Astrocyte of the spinal cord (primary cell): ENCODE measurements at places on chromosomes 1 and 21.

- DNase-seq: no peak
These were observed 30.0 kb downstream of the MATN1 start for GRCh38 chr1:30693366-30693765.

GRCh38 chr1:99685516-99686180 is 39.7 kb downstream of the PALMD start:
- DNase-seq: peak; percentile 82

GRCh38 chr1:63931468-63931867 is 157.7 kb downstream of the ROR1 start:
- DNase-seq: no peak

DNA sequence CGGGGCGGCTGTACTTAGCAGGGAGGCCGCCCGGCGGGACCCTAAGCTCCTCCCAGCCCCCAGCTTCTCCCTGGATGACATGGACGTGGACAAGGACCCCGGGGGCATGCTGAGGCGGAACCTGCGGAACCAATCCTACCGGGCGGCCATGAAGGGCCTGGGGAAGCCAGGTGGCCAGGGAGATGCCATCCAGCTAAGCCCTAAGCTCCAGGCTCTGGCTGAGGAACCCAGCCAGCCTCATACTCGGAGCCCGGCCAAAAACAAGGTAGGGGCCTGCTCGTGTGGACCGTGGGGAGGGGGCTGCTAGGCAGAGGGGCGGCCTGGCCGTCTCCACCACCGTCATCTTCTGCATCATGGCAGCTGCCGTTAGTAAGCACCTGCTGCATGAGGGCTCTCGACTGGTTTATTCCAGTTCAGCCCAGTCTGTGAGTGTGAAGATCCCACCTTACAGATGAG is 9.0 kb downstream of the ARHGEF16 start:
- no peak for DNase-seq

DNA sequence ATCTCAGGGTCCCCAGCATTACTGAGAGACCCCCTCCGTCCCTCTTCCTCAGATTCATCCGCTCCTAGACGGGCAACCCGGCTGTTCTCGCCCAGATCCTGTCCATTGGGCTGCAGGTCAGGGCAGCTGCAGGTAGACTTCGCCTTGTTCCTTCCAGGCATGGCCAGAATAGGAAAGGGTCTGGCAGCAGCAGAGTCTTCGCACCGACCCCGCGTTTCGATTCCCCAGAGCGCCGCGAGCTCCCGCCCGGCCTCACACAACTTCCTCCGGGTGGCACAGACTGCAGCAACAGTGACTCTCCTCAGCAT is 265 bp downstream of the NRDC start:
- no peak for DNase-seq

GRCh38 chr1:221336126-221336525 is 405.8 kb downstream of the DUSP10 start:
- peak; percentile 44 for DNase-seq

DNA sequence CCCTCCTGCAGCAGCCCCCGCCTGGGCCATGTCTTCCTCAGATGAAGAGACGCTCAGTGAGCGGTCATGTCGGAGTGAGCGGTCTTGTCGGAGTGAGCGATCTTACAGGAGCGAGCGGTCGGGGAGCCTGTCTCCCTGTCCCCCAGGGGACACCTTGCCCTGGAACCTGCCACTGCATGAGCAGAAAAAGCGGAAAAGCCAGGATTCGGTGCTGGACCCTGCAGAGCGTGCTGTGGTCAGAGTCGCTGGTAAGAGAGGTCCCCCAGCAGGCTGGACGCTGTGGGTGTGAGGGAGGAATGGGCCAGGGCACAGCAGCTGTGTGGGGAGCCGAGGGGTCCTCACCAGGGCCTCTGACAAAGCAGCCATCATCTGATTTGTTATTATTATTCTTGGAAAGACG is 58.0 kb downstream of the NDUFS5 start:
- no peak for DNase-seq

GRCh38 chr1:41468122-41468762 is 16.2 kb downstream of the EDN2 start:
- DNase-seq: no peak

GRCh38 chr1:34874296-34874952 is 14.9 kb upstream of the SMIM12 start:
- no peak for DNase-seq

GRCh38 chr1:11731691-11732283 is 4.1 kb upstream of the AGTRAP start:
- peak; percentile 57 for DNase-seq

GRCh38 chr21:44932408-44933181 is 7.2 kb upstream of the SLX9 start:
- DNase-seq: no peak

DNA sequence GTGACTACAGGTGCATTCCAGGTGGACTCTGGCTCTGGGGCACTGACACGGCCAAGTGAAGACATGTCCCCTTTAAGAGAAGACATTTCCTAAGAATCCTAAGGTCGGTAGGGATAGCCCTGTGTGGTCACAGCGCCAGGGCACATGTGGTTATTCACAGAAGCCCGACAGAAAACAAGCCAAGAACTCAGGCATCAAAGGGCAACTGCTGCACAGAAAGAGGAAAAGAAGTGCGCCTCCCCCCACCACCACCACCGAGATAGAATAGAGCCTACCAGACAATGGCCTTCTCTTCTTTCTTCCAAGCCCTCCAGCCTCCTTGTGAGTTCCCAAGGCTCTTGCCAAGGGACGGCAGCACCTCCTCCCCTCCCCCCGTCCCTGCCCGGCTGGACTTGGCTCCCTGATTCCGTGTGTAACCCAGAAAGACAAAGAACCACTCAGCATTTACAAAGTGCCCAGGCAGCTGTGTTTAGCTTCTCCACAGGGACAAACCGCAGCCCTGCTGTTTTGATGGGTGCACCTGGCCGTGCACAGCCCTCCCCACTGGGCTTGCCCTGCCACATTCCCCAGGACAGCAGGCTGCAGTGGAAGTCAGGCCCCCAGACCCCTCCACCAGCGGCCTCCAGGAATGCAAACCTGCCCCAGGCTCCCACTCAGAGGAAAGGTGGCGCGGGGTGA is 30.2 kb downstream of the TMPRSS2 start:
- DNase-seq: peak; percentile 44

GRCh38 chr1:27403065-27403726 is 10.8 kb downstream of the GPR3 start:
- peak; percentile 69 for DNase-seq

- DNase-seq: peak; percentile 98
These were observed 19.7 kb downstream of the FGGY start for GRCh38 chr1:59316497-59317128.

GRCh38 chr1:186577216-186577615 is 103.0 kb downstream of the PTGS2 start:
- DNase-seq: no peak

- no peak for DNase-seq
These were observed 22.0 kb upstream of the CAMK1G start for GRCh38 chr1:209561532-209561931.

GRCh38 chr1:208129060-208129459 is 115.1 kb downstream of the PLXNA2 start:
- DNase-seq: no peak

GRCh38 chr21:15559660-15560059 is 170.1 kb upstream of the USP25 start:
- DNase-seq: no peak

DNA sequence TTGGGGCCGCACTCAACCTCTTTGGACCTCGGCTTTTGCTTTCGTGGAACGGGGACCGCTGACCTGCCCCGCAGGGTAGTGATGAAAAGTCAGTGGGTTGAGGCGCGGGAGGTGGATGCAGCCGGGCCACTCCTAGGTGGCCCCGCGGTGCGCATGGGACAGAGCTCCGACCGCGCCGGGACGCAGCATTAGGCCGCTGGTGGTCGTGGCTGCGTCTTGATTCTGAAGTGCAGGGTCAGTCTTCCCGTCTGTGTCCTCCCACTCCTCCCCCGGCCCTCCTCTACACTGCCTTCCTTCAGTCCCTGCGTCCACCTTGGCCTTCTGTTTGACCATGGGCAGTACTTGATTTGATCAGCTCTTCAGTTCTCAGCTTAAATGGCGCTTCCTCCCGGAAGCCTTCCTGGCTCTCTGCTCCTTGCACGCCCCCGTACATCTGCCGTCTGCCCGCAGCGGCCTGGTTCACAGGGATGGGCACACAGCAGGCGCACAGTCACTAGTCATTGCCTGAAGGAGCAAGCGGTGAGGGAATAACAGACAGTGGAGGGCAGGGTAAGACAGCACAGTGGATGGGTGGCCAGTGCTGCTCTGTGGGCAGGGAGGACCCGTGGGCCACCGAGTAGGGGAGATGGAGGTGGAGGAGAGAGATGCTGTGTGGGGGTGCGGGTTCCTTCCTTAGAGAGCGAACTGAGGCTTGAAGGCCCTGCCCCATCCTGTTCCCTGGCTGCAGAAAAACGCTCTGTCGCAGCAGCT is 633 bp downstream of the THEMIS2 start:
- no peak for DNase-seq

- DNase-seq: peak; percentile 84
These were observed 1.1 kb downstream of the RALGPS2 start for GRCh38 chr1:178726087-178726517.

DNA sequence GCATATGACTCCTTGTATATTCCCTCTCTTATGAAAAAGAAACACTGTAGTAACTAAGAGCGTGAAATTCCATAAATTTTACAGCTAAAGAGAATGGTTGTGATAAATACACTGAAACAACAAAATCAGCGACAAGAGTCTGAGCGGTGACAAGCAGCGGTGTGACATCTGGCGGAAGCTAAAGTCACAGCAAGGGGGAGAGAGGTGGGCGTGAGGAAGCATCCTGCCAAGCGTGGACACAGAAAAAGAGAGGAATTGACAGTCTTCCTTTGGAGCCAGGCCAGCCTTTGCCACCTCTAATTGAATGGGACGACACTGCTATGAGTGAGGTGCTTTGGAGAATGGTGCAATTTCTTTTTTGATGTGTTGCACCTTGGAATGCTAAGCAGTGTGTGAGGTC is 25.9 kb downstream of the PSMB2 start:
- DNase-seq: no peak

DNA sequence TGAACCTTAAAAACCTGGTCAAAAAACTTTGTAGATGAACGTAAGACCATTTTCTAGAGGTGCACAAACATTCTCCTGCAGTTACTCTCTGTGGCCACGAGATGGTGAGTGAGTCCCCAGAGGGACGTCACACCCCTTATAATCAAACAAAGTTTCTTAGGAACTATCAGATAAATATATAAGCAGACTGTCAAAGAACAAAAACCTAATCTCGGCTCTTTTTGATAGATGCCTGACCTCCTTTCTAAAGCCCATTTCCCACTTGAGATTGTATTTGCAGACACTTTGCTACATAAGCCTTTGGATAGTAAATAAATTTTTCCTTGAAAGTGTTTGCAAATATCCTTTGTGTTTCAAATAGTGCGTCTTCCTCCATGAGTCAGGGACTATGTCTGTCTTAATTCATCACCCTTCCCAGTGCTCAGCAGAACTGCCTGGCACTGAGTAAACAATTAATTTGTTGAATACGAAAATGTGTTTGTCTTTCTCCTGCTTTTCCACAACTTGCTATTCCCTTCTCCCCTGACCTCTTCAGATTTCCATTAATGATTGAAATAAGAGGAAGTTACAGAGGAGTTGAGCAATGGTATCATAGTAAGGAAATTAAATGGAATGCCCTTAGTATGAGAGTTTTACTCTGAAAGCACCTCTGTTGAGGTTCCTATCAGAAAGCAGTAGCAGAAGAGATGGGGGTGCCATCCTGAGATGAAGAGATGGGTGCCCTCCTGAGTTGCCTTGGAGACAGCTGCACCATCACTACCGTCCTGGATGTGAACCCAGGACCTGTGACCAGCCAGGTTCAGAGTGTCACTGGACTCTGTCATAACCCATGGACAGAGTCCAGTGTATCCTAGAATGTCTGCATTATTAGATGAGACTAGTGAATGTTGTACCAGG is 57.8 kb upstream of the RAVER2 start:
- peak; percentile 71 for DNase-seq

GRCh38 chr1:107091418-107091817 is 34.9 kb downstream of the PRMT6 start:
- no peak for DNase-seq

- peak; percentile 26 for DNase-seq
These were observed 612.0 kb downstream of the MATN1 start for GRCh38 chr1:30111431-30111830.

GRCh38 chr1:7652515-7653098 is 118.5 kb upstream of the VAMP3 start:
- DNase-seq: no peak

DNA sequence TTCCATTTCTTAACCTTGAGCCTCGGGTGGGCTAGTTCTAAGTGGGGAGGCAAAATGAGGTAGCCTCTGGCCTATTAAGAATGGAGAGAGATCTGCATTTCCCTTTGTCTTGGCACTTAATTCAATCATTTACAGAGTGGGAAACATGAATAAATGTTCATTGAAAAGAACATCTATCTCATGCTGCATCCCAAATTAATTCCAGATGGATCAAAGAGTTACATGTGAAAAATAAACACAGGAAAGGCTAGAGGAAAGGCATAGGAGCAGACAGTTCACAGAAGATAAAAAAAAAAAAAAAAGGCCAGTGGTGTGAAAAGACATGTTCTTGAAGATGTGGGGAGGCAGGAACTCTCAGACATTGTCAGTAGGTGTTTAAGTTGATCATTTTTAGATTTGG is 35.7 kb upstream of the EPS8L3 start:
- DNase-seq: no peak

DNA sequence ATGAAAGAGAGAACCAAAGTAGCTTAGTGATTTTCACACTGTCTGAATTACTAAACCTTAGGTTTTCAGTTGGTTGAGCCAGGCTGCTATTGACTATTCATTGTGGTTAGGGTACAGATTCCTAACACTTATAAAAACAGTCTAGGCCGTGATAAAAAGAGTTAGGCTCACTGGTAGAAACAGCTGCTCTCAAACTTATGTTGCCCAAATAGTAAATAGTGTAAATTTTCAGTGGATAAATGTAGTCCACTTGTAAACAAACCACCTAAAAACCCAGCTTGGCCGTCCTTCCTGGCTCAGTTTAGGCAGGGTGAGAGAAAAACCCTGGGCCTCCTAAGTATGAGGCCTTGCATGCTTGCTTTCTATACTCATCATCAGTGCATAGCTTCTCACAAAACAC is 34.9 kb downstream of the ARID1A start:
- DNase-seq: peak; percentile 52

- DNase-seq: no peak
These were observed 1.3 kb downstream of the RTCA start for GRCh38 chr1:100267284-100267683.

GRCh38 chr1:57248830-57249229 is 175.0 kb downstream of the DAB1 start:
- no peak for DNase-seq

GRCh38 chr21:40636026-40636425 is 210.9 kb downstream of the DSCAM start:
- no peak for DNase-seq

- no peak for DNase-seq
These were observed 54.8 kb downstream of the MYOM3 start for GRCh38 chr1:24057171-24057570.

DNA sequence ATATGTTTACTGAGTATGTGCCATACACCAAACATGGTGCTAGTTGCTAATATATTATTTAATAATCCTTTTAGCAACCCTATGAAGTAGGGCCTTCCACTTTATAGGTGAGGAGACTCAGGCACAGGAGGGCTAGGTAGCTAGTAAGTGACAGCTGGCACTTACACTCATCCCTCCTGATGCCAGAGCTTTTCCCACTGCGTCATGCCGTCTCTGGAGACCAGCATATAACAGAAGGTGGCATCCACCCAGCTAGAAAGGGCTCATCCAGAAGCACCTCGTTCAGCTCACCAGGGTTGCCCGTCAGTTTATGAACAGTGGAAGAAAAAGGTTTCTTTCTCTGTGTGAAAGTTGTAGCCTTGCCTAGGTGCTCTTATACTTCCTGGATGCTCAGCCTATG is 108.9 kb downstream of the NOS1AP start:
- DNase-seq: no peak

GRCh38 chr1:180029524-180030135 is 75.0 kb downstream of the CEP350 start:
- DNase-seq: no peak
